Stimulated activated CD8-positive, alpha-beta memory T cell treated with anti-CD3 and anti-CD28 coated beads, Interleukin-4, amount 100 ng/mL, for 4 hours (primary cell): ENCODE measurements at places on chromosomes 5 and 9.

DNA sequence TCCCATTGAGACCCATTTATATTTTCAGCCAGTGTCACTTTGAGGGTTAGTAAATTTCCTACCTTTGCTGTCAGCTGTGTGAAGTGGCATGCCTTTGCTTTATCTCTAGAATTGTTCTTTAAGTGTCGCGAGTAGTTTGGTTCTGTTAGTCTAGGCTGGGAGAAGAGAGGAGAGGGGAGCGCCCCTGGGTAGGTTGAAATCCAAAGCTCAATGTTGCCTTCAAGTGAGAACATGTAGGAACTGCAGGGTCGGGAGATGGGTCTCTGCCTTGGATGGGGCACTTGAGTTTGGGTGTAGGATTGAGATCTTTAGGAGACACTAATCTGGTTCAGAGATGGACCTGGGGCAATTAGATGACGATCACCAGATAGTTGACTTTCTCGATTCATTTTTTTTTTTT lies 46.3 kb downstream of the STC2 start:
- DNase-seq, result no peak

- DNase-seq, result no peak
Observed at GRCh38 chr5:140145818-140146522, 20.2 kb downstream of the IGIP start.

GRCh38 chr5:93632327-93632726 lies 49.3 kb downstream of the NR2F1 start:
- DNase-seq, result no peak

GRCh38 chr9:136205707-136205992 lies 722 bp upstream of the LHX3 start:
- no peak for DNase-seq

DNA sequence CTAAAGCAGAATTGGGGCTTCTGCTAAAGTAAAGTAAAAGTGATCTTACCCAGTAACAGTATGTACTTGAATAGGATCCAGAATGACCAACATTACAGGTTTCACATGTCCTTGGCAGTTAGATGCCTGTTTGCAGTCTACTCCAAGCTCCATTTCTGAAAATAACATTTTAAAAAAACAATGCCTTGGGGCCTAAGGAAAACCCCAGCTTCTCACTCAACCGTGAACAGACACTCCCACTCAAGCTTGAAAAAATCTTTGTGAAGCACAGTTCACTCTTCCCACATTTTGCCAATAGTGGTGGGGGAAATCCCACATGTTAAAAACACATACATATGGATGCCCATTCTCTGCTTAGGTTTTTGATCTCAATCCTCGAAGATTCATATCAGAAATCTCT lies 304.1 kb downstream of the ARRDC3 start:
- no peak for DNase-seq

- DNase-seq, result no peak
Observed at GRCh38 chr9:107137495-107138202, 145.4 kb upstream of the RAD23B start.

GRCh38 chr5:143870362-143870761 lies 58.4 kb downstream of the HMHB1 start:
- DNase-seq, result no peak

- no peak for DNase-seq
Observed at GRCh38 chr5:106106384-106106783, 1564.4 kb downstream of the EFNA5 start.

DNA sequence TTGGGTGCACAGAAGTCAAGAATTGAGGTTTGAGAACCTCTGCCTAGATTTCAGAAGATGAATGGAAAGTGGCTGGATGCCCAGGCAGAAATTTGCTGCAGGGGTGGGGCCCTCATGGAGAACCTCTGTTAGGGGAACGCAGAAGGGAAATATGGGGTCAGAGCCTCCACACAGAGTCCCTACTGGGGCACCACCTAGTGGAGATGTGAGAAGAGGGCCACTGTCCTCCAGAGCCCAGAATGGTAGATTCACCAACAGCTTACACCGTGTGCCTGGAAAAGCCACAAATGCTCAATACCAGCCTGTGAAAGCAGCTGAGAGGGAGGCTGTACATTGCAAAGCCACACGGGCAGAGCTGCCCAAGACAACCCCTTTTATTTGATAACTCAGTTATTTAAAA lies 383.5 kb downstream of the TLE4 start:
- no peak for DNase-seq

GRCh38 chr9:110126499-110126941 lies 81.4 kb downstream of the C9orf152 start:
- no peak for DNase-seq

GRCh38 chr5:147822686-147823491 lies 8.6 kb downstream of the SPINK1 start:
- no peak for DNase-seq

DNA sequence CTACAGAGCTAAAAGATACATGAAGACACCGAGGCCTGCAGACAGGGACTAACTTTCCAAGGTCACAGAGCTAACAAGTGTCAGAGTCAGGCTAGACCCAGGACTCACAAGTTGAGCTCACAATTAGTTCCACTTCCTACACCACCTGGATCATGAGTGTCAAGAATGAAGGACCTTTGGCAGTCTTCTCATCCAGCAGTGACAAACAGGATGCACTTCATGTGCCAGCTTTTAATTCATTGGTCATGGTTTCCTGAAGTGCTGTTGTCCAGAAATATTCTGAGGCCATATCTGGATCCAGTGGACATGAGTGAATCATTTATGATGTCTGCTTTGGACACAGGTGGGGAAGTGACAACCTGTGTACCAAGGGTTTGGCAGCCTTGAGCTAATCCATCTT lies 77.4 kb downstream of the KCNIP1 start:
- DNase-seq, result no peak

DNA sequence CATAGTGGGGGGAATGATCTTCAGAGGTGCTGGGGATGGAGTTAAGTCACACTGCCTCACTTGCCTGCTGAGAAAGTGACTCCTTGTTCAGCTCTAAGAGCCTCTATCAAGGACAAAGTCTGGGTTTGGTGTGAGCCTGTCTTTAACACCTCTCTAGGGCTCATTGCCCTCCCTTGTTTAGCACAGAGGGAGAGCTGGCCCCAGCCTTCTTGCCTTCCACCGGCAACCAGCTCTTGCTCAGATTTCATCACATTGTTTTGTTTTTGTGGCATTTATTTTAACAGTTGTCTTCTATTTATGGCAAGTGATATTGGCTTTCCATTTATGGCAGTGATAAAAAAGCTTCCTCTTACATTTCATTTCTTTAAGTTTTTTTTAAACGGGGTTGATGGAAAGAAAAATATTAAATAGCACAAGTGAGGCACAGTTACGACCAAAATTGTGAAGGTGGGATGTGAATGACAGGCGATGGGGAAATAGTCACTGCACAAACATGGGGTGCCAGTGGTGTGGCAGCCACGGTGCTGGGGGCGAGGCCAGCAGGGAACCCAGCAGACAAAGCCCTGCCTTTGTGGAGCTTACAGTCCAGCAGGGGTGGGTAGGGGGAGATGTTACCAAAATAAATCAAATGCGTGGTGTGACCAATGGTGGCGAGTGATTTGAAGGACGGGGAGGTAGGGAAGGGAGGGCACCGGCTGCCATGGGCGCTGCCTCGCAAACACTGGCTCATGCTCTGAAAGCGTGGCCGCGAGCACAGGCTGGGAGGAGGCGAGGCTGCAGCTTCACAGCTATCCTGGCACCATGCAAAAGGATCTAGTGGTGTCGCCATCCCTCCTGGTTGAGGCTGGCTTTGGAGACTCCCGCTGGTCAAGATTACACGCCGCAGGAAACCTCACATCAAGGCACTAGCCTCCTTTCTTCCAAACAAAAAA lies 21.2 kb upstream of the UNC5A start:
- DNase-seq, result no peak

GRCh38 chr9:125894566-125894965 lies 147.4 kb downstream of the PBX3 start:
- no peak for DNase-seq

GRCh38 chr5:56071470-56071869 lies 76.7 kb upstream of the IL6ST start:
- DNase-seq, result no peak

DNA sequence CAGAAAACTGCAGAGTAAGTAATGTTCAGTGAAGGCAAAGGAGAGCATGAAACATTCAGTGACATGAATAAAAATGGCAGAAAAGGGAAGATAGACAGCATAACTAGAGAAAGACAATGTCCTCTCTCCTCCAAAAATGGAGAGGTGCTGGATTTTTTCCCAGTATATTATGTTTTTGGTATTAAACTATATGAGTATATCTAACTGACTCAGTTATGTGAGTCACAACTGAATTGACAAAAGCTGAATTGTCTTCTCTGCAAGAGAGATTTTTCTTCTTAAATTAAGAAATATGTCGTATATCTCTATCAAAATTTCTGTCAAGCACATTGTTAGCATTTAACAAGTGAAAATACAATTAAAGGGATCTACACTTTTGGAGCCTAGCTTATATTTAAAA lies 375.1 kb downstream of the CHSY3 start:
- no peak for DNase-seq

DNA sequence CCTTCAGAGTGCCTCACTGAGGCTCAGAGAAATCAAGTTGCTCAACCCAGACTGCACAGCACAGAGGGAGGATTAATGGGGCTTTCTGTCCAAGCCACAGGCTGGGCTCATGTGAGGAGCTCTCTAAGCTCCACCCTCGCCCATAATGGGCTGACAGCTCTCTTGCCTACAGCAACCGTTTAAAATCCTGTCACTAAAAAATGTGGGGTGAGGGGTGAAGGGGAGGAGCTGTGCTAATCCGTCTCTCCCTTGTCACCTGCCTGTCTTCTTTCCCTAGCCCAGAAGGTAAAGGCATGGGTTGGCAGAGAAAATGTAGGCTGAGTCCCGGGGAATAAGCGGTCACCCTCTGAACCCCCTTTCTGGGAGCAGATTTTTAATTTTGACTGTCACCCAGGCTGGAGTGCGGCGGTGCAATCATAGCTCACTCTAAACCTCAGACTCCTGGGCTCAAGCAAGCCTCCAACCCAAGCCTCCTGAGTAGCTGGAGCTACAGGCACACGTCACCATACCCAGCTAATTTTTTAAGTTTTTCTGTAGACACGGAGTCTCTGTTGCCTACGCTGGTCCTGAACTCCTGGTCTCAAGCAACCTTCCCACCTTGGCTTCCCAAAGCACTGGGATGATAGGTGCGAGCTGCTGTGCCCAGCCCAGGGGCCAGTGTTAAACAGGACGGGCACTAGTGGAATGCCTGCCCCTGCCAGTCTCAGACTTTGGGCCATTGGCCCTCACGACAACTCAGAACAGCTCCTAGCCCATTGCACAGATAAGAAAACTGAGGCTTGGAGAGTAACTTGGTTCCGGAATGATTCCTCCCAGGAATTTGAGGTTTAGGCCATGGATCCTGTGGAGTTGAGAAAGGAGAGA lies 89.5 kb downstream of the LMX1B start:
- no peak for DNase-seq

GRCh38 chr9:111037356-111037707 lies 938 bp downstream of the LPAR1 start:
- DNase-seq, result no peak

- no peak for DNase-seq
Observed at GRCh38 chr5:76479281-76479680, 76.2 kb downstream of the IQGAP2 start.

DNA sequence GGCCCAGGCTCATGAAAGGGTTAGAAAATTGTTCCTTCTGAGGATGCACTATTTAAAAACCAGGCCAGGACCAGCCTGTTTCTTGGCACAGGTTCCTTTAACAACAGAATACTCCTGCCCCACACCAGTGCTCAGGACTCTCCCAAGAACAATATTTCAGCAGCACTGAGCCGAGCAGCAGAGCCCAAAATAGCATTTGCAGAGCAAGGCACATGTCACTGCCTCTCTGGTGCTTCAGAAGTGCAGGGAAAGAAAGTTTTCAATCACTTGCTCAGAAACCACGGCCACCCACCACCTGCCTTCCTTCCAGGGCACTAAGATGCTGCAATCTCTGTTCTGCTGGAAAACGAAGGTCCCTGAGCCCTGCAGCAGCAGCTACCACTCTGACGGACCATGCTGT lies 77.6 kb downstream of the SIL1 start:
- no peak for DNase-seq

DNA sequence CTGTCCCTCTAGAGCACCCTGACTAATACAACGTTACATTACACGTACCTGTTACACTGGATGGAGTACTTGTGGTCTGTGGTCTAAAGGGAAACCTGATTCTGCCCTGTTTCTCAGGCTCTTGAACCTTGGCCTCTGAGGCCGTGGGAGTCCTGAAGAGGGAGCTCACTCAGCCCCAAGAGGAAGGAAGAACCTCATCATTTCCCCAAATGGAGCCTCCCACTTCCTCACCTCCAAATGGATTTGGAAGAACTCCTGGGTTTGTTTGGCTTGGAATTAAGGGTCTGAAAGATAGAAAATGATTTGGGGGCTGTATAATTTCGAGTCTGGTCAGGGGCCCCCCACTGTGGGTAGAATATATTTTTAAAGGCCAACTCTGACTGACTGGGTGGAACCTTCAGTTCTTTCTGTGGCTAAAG lies 200.2 kb downstream of the SEMA6A start:
- DNase-seq, result no peak

DNA sequence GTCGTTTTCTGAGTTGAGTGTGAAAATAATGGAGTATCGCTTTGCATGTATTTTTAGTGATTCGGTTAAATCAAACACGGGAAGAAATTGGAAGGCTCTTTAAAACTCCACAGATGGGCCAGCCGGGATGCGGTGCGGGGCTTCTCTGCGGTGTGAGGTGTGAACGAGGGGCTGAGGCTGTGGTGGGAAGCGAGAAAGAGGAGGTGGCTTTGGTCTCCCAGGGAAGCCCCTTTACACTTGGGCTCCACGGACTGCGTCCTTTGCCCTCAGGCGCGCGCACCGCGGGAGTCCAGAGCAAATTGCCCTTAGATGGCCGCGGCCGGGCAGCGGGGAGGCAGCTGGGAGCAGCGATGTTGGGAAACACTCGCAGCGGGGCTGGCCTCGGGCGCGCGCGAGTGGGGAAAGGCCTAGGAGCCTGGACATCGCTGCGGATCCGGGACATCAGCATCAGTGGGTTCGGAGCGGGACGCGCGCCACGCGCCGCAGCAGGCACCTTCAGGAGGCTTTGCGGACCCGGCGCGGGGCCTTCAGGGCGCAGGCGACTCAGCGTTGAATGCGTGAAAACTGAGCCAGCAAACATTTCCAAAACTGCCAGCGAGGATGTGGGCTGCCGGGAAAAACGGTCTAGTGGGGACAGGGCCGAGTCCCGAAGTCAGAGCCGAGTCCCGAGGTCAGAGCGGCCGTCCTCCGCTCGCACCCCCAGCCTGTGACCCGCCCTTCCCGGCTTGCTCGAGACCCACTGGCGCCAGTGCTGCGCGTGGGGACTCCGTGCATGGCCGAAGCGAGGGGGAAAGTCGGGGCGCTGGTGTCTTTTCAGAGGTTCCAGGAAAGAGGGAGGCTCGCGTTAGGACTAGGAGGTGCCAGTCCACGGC lies 6.5 kb downstream of the IRX1 start:
- DNase-seq, result no peak

GRCh38 chr5:422323-423232 lies 20.4 kb upstream of the EXOC3 start:
- DNase-seq, result no peak
